GM18507 (cell line): ENCODE measurements at places on chromosomes 7 and 10.

DNA sequence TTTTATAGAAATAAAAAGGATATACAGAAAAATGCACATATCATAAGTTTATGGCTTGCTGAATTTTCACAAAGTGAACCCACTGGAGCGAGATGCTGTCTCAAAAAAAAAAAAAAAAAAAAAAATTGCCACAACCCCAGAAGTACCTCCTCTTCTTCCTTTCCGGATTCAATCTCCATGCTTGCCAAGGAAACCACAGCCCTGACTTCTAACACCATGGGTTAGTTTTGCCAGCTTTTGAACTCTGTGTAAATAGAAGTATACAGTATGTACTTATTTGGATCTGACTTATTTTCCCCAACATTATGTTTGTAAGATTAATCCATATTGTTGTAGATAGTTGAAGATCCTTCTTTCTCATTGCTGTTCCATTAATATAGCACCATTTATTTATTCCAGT, 40.0 kb downstream of the FANK1 start:
- no peak for DNase-seq

GRCh38 chr7:125695626-125696025, 766.0 kb upstream of the POT1 start:
- DNase-seq: no peak

GRCh38 chr7:135517060-135517459, 7.2 kb upstream of the CNOT4 start:
- DNase-seq: no peak

DNA sequence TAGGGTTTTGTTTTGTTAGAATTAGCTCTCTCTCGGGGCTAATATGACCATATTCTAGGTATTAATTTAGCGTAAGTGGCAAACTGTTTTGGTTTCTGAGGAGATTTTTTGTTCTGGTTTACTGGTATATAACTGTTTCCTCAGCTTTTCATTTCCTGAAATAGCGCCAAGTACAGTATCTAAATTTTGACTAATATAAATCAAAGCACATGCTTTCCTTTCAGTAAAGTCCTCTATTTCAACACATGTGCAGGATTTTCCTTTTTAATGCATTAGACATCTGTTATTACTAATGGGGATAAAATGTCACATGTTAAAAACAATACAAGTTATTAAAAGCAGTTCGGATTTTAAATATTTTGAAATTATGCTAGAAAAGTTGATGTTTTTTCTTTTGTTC, 11.3 kb downstream of the FERD3L start:
- no peak for DNase-seq

GRCh38 chr10:80458638-80459037, 4.5 kb downstream of the TSPAN14 start:
- no peak for DNase-seq

- no peak for DNase-seq
These were observed 140.9 kb downstream of the BTAF1 start for GRCh38 chr10:92064506-92064905.

DNA sequence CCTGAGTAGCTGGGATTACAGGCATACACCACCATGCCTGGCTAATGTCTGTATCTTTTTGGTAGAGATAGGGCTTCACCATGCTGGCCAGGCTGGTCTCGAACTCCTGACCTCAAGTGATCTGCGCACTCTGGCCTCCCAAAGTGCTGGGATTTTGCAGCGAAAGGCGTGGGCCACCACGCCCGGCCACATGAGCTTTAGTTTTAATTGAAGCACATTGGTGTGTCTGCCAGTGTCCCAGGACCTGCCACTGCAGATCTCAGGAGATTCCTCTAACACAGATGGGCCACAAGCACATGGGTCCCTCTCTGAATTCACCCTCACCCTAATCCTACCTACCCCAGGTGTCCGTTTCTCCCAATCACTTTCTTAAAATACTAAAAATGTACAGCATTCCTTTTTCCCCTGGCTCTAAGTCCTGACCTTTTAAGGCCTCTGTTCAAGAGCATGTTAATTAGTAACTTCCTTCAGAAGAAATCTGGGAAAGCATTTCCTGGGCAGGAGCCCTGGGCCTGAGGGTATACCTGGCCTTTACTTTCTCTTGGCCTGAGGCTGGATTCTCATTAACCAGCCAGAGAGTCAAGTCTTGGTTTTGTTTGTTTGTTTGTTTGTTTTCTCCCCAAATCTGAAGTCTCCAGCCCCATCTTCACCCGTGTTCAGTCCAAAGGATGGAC, 82.6 kb downstream of the PRPF18 start:
- DNase-seq: no peak

DNA sequence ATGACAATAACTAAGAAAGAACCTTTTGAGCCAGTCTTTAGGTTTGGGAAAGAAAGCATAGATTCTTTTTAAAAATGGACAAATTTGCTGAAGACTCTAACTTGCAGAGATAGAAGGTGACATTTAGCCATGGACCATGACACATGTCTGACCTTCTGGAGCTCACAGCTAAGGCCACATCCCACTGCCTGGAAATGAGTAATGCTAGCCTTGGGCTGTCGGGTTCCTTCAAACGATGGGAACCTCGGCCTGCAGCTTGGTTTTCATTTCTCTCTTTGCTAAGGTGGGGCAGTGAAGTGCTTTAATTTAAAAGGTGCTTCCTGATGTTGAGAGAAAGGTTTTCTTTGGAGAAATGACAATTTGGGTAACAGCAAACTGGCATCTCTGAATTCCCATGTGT, 223.2 kb downstream of the FANK1 start:
- no peak for DNase-seq

DNA sequence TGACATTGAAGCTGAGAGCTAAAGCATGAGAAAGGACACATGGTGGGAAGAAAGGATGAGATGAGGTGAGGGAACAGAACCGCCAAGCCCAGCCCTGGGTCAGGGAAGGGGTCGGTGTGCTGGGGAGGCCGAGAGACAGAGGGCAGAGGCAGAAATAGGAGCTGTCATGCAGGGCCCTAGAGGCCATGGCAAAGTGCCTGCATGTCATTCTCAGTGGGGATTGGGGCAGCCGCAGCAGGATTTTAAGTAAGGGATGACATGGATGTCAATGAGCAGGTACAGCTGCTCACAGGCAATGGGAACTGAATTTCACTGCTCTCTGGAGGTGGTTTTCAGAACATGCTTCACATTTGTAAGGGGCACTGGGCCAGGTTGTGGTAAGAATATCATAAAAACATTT, 227.4 kb downstream of the RAB11FIP2 start:
- no peak for DNase-seq

DNA sequence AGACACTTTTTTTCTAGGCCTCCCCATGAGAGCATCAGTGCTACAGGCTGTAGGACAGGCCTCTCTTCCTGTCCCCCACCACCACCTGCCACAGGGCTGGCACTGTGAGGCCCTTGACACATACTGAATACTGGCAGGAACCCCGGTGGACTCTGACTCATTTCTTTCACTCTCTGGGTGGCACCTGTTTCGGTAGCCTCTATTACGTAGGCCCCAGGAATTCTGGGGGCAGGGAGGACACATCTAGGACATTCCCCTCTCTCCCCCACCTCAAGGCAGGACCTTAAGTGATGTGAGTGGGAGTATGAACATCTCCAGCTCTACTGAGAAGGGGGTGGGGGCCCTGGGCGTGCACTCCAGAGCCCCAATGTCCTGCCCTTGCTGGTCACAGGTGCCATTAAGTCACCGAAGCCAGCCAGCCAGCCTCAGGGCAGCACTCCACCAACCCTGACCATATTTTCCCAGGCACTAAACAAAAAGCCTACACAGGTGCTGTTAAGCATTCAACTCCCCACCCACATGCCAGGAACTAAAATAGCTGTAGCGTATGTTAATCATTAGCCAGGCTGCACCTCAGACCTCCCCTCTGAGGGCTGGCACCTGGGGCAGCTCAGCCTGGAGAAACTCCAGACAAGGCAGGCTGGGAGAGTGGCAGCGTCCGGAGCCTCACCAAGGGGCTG, 8.9 kb downstream of the ANXA11 start:
- no peak for DNase-seq

- no peak for DNase-seq
These were observed 56.1 kb downstream of the ABI1 start for GRCh38 chr10:26804418-26805393.

- no peak for DNase-seq
These were observed 31.6 kb downstream of the CCDC3 start for GRCh38 chr10:12969951-12970350.

- DNase-seq: no peak
These were observed 45.2 kb downstream of the LMTK2 start for GRCh38 chr7:98151884-98152283.

GRCh38 chr10:121645696-121646095, 47.5 kb upstream of the FGFR2 start:
- no peak for DNase-seq

- no peak for DNase-seq
These were observed 502.6 kb downstream of the ADRA2A start for GRCh38 chr10:111579473-111579872.

GRCh38 chr10:16752099-16752498, 65.1 kb downstream of the RSU1 start:
- no peak for DNase-seq

- no peak for DNase-seq
These were observed 14.2 kb upstream of the ACSL5 start for GRCh38 chr10:112359606-112360307.

DNA sequence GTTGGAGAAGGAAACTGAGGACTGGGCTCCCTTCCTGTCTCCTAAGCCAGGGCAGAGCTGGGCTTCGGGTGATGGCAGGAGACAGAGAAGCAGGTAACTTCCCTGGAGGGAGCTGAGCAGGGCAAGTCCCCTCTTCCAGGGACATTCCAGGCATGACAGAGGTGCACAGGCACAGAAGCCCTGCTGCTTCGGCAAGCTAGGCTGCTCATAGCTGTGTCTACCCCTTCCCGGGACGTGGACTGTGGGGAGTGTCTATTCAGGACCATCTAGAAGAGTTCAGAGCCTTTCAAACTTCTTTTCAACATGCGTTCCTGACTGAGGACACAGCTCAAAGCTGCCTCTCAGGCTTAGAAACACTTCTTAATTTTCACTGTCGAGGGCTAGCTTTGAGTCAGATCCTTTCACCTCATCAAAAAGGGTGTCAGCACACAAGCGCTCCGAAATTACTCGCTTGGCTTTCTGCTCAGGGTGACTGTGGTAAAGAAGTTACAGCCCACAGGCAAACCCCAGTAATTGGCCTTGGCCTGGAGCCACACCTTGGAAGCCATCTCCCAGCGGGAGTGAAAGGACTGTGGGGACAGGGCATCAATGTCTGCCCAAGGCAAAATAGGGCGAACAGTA, 63.7 kb upstream of the STEAP1B start:
- no peak for DNase-seq

- no peak for DNase-seq
These were observed 34.8 kb upstream of the TNPO3 start for GRCh38 chr7:129089521-129090212.

GRCh38 chr7:55526770-55527169, 45.5 kb downstream of the VOPP1 start:
- DNase-seq: no peak

- no peak for DNase-seq
These were observed 30.7 kb downstream of the ACSL5 start for GRCh38 chr10:112404617-112405016.

- DNase-seq: no peak
These were observed 35.2 kb upstream of the GDF10 start for GRCh38 chr10:47264797-47265281.

- DNase-seq: no peak
These were observed 3.7 kb upstream of the AP5Z1 start for GRCh38 chr7:4771737-4772136.

- no peak for DNase-seq
These were observed 73.4 kb downstream of the ATAD1 start for GRCh38 chr10:87744606-87745005.

DNA sequence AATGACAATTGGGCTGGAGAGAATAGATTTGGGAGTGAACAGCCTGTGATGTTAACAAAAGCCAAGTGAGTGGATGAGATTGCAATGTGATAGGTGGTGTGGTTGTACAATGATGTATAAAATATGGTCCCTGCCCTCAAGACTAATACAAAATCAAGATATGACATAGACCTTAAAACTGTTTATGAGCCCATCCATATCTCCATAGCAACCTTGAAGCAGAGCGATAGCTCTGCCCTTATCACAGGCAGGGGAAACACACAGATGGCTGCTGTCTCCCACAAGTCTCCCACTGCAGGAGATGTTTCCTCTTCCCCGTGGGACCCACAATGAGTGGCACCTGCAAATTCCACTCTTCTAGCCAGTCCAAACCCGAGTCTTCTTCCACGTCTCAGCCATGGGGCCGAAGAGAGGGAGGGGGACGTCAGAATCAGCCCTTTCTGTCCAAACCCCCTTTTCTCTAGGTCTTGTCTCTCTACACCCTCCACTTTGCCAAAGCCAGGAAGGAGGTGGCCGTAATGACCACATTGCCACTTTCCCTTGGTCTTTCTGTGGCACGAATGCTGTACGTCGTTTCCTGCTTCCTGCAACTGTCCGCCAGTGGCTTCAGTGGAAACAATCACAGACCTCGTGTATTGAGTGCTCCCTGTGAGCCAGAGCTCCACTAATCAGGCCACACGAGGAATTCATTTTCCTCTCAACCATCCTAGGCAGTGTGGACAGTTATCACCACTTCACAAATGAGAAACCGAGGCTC, 7.5 kb upstream of the TBXAS1 start:
- no peak for DNase-seq

- DNase-seq: no peak
These were observed 11.8 kb downstream of the GPR146 start for GRCh38 chr7:1055956-1056784.

GRCh38 chr7:8176370-8177081, 85.4 kb downstream of the ICA1 start:
- DNase-seq: no peak

DNA sequence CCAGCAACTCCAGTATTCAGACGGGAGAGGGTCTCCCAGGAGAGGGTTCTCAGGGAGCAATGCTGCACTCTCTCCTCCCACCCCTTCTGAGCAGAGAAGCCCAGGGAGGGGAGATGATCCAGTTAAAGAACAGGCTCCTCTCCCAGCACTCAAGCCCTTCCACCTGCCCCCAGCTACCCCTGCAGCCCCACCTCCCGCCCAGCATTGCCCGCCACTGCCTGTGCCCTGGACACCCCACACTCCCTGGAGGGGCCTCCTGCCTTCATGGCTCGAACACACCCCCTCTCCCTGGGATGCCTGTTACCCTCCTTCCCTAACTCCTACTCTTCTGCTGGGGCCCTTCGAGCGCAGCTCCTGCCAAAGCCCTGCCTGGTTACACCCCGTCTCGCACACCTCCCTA, 66.8 kb downstream of the ELFN1 start:
- no peak for DNase-seq

DNA sequence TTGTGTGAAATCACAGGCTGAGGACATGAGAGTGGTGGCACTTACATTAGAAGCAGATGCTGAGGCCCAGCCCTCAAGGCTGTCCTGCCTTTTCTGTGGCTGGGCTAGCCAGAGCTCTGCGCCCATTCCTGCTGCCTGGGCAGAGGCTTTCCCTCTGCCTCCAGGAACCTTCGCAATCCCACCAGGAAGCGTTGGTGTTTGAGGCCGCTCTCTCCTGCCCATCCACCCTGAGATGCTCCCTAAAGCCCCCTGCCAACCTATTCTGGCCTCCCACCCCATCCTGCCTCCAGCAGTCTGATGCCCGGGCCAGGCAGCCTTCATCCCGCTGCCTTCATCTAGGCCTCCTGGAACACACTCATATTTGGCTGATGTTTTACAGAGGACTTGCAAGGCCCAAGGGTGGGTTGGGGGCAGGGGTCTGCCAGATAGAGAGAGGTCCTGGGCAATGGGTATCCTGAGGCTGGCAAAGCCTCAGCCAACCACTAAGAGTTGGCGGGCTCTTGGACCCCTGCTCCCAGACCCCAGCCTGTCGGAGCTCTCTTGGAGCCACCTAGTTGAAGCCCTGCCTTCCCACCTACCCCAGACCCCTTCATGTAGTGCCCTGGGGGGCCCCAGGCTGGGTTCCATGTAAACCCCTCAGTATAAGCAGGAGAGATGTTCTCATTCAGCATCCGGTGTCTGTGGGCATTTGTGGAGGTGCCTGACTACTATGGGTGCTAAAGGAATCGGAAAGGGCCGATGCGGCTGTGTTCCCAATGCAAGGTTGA, 32.7 kb downstream of the LDB3 start:
- no peak for DNase-seq
